ENCODE measurements at places on chromosomes 6 and 20.
A peak's percentile ranks its signal among the peaks of the same experiment; 100 is the strongest.

DNA sequence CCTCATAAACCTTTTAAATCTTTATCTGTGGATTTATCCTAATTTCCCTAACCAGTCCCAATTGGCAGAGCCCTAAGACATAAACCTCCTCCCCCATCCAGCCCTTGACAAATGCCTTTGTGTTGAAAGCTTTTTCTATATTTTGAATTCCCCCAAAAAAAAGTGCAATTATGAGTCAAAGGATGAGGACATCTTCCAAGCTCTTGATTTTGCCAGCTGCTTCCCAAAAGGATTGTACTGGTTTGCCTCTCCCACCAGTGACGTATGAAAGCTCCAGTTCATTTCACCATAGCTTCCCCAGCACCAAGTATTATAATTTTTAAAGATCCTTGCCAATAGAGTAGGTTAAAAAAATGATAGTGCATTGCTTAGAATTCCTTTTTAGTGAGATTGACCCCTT, 38.9 kb downstream of the SIRPA start:
- DNase-seq: peak; percentile 79

DNA sequence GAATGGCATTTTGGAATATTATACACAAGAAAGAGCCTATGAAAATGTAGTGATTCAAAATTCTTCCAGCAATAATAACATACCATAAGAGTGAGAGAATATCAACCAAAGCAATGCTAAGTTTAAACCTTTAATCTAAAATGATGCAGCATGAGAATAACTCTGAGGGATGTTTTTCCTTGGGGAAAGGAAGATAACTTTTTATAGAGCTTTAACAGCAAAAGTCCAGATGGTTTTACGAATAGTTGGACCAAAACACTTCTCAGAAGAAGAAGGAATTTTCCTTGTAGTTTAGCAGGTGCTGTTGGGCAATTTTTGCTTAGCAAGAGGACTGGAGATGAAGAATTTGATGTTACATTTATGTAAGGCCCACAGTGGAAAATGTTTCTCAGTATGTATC, 1503.2 kb downstream of the HACE1 start:
- DNase-seq: peak; percentile 1

GRCh38 chr6:149815788-149816187, 48.4 kb downstream of the LRP11 start:
- no peak for DNase-seq

GRCh38 chr6:146149770-146150169, 120.9 kb downstream of the GRM1 start:
- DNase-seq: no peak

- DNase-seq: peak; percentile 67
Measured at GRCh38 chr6:125858427-125859320, 67.9 kb downstream of the NCOA7 start.

DNA sequence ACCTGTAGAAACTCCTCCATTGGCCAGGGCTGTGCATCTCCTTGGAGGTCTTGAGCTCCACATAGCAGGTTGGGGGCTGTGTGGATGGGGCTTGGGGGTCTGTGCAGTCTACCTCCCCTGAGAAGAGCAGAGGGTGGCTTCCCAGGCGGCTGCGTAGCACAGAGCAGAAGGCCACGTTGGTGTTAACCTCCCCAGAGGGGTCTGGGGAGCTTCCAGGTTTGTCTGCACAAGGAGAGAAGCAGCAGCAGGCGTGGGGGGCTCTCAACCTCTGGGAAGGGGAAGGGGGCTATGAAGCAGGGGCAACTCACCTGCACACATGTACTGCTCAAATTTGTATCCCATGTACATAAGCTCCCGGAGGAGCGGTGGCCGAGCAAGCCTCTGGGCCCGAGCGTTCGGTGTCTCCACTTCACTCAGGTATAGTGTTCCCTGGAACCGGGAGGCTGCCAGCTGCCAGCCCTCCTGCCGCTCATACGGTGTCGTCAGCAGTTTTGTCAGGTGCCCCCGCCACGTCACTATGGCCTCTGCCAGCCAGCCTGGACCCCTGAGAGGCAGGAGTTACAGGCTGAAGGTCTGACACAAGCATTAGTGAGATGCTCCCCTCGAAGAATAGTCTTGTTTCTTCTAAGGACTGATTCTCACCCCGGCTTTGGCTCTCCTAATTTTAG, 1.2 kb downstream of the DXO start:
- no peak for DNase-seq

- DNase-seq: no peak
Measured at GRCh38 chr6:26382121-26382520, 787 bp upstream of the BTN2A2 start.

DNA sequence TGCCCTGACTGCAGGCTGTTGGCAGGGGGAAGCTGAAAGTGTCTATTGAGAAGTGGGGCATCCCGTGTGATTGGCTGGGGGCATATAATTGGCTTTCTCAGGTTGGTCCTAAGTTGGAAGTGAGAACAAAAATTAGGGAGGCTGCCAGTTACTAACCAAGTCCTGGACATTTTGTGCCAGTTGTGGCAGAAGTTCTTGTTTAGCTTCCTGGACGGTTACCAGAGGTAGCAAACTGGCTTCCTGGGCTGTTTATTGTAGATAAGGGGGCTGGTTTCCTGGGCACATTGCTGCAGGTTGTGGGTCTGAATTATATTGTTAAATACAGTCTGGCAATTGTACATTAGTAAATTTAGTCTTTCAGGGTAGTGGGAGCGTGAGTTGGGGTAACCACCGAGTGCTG, 50.6 kb upstream of the SLC2A12 start:
- DNase-seq: no peak

GRCh38 chr20:9353916-9354276, 160.5 kb upstream of the LAMP5 start:
- DNase-seq: no peak

GRCh38 chr6:31888276-31889258, 8.9 kb downstream of the EHMT2 start:
- DNase-seq: no peak

GRCh38 chr20:61328911-61329558, 77.0 kb downstream of the CDH4 start:
- DNase-seq: peak; percentile 10

DNA sequence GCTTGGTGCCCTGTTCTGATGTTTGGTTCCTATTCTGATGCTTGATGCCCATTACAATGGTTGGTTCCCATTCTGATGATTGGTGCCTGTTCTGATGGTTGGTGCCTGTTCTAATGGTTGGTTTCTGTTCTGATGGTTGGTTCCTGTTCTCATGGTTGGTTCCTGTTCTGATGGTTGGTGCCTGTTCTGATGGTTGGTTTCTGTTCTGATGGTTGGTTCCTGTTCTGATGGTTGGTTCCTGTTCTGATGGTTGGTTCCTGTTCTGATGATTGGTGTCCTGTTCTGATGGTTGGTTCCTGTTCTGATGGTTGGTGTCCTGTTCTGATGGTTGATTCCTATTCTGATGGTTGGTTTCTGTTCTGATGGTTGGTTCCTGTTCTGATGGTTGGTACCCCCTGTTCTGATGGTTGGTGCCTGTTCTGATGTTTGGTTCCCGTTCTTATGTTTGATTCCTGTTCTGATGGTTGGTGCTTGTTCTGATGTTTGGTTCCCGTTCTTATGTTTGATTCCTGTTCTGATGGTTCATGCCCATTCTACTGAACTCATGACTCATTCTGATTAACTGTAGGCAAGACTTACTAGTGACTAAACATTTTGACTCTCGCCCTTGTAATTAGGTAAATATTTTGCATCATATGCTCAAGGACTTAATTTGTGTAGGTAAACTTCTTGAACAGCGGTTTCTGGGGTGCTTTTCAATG, 146.2 kb downstream of the DLL1 start:
- no peak for DNase-seq

- DNase-seq: no peak
Measured at GRCh38 chr20:36823121-36823520, 49.6 kb upstream of the DSN1 start.

Data from fibroblast of skin of back (primary cell).